ENCODE measurements at places on chromosomes 1 and 21.

GRCh38 chr1:100246738-100247137, 2.9 kb downstream of the DBT start:
- no peak for DNase-seq

GRCh38 chr1:208192995-208193394, 51.2 kb downstream of the PLXNA2 start:
- no peak for DNase-seq

- DNase-seq: no peak
Observed at GRCh38 chr1:84876353-84876752, 16.7 kb downstream of the LPAR3 start.

- DNase-seq: no peak
Observed at GRCh38 chr1:52636721-52637695, 4.0 kb downstream of the SHISAL2A start.

GRCh38 chr21:15277466-15277865, 212.7 kb upstream of the NRIP1 start:
- no peak for DNase-seq

DNA sequence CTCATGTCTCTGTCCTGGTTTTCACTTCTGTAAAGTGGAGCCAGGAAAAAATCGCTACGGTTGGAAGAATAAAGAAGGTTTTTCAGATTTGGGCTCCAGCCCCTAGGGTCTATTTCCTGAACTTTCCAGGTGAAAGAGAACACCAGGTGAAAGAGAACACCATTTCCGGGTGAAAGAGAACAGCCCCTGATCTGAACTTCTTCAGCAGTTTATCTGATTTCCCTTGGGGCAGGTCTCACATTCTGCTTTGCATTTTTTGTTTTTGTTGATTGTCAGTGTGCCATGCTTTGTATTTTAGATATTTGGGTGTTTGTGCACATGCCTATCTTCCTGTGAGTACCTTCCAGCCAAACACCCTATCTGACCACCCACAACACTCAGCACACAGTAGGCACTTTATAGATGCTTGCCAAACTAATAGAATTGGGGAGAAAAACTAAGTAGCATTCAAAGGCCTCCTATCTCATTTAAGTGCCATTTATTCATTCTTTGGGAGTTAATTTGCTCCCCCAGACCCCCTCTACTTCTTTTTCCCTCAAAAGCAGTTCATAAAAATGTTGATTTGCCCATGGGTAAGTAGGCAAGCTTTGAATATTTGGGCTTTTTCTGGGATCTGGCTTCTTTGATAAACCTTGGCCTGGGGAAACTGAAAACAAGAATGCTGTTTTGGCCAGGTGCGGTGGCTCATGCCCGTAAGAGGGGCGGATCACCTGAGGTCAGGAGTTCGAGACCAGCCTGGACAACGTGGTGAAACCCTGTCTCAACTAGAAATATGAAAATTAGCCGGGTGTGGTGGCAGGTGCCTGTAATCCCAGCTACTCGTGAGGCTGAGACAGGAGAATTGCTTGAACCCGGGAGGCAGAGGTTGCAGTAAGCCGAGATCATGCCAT, 2.2 kb downstream of the NAV1 start:
- no peak for DNase-seq

GRCh38 chr1:168752171-168752832, 23.3 kb upstream of the DPT start:
- DNase-seq: no peak

DNA sequence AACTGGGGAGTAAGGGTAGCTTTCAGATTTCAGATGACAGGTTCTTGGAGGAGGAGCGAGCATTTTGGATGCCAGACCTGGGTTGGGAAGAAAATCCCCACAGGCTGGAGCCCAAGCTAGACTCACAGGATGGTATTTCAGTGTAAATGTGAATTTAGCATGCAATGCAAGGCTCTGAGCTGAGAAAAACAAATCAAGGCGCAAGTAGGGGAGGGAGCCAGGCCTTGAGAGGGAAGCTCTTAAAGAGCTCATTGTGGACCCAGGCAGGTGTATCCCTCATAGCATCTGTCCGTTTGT, 386.1 kb downstream of the MATN1 start:
- DNase-seq: no peak

GRCh38 chr1:209937996-209938959, at the start of gene SYT14:
SYT14 (plus strand) TSS chr1:209938217; CDS start chr1:209938265, 48 bp downstream.
- no peak for DNase-seq

DNA sequence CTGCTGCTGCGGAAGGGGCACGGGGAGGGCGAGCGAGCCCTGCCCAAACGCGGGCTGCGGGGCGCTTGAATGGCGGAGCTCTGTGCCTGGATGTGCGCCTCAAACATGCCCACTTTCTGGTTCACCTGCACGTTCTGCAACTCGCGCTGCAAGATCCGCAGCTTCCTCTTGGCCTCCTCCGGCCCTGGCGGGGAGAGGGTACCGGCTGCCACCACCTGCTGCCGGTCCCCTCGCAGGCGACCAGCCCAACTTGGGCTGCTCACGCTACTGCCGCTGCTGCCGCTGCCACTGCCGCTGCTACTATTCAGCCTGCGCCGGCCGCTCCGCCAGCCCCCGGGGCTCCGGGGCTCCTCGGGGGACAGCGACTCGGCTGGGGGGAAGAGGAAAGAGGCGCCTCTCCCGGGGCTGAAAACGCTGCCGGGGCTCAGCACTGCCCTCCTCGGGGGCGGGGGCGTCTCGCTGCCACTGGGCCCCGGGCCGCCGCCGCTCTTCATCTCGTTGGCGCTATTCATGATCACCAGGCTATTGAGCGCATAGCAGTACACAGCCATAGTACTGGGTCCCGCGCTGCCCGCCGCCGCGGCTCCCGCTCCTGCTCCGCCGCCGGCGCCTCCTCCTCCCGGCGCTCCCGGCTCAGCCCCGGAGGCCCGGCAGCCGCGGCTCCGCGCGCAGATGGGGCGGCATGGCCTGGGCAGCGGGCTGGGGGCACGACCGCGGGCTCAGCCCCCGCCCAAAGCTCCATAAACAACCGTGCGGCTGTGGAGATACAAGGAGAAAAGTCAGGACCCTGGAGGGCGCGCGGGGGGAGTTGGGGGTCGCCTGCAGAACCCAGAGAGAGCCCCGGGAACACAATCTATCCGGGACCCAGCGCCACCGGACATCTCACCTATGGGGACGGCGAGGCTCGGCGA, 1.9 kb downstream of the ITPKB start:
- no peak for DNase-seq

- no peak for DNase-seq
Observed at GRCh38 chr1:119326251-119326650, 42.3 kb upstream of the HAO2 start.

DNA sequence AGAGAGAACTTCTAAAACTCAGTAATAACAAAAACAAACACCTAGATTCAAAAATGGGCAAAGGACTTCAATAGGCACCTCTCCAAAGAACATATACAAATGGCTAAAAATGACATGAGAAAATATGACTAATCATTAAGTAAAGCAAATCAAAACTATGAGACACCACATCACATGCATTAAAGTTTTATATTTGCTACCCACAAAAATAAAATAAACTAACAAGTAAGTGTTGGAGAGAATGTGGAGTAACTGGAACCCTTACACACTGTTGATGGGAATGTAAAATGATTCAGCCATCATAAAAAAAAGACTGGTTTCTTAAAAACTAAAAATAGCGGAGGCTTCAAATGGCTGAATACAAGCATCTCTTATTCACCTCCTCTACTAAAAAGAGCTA, 262.1 kb upstream of the PKN2 start:
- no peak for DNase-seq

DNA sequence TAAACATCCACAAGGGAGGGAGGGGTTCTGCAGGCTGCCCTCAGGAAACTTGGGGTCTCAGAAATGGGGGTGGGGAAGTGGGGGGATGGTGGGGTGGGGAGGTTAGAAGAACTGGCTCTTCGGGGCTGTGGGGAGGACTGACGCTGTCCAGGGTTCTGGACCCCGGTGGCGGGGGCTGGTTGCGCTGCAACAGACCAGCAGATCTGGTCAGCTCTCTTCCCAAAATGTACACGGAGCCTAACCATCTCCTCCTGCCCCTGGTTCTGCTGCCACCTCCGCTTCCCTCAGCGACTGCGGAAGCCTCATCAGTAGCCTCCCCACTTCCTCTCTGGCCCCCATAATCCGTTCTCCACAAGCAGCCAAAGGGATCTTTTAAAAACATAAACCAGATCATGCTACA, 29.3 kb upstream of the C1QA start:
- no peak for DNase-seq

- DNase-seq: no peak
Observed at GRCh38 chr1:229563241-229563640, 4.7 kb upstream of the ABCB10 start.

DNA sequence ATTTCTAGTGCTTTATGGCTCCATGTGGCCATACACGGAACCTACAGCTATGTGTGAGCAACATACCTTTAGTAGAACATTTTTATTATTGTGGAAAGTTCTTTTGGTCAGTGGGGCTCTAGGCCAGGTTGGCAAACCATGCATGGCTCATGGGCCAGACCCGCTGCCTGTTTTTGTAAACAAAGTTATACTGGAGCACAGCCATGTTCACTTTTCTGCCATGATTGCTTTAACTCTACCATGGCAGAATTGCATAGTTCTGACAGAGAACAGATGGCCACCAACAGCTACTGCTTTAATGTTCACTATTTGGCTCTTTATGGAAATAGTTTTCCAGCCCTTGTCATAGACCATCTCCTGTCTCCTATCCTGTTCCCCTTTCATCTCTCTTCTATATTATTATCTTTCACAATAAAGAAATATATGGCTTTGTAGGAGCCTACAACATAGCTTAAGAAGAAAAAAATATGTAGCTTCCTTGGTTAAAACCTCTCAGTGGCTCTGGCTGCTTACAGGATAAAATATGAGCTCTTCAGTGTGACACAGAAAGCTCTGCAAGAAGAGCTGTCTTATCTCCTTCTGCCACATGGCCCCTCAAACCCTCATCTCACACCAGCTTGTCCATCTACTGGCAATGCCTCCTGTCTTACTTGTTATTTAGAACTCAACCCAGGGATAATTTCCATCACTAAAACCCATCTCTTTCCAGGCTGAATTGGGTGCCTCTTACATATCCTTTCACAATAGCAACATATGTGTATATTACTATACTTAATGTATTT, 54.6 kb upstream of the RWDD3 start:
- no peak for DNase-seq

DNA sequence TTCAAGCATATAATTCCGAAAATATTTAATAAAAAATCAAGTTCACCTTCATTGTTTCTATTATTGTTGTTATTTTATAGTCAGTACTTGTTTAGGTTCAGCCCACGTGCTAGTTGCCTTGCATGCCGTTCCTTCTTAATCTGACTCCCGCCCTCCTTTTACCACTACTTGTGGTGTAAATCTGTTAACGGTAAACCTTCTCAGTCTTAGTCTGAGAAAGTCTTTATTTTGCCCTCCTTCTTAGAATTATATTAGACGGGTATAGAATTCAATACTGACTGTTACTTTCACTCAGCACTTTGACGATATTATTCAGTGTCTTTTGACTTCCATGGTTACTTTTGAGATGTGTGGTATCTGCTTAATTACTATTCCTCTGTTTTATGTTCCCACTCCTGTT, 104.8 kb downstream of the RGL1 start:
- no peak for DNase-seq

DNA sequence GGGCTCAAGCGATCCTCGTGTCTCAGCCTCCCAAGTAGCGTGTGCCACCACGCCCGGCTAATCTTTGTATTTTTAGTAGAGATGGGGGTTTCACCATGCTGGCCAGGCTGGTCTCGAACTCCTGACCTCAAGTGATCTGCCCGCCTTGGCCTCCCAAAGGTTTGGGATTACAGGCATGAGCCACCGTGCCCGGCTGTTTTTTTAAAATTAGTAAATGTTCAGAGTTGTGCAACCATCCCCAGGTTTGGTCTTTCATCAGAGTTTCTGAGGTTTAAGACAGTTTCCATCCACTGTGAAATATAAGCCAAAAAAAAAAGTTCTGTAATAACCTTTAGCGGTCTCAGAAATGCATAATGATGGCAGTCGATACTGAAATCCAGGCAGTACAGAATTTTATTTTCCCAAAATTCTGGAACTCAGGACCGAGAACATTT, 550 bp upstream of the SYT11 start:
- DNase-seq: no peak

DNA sequence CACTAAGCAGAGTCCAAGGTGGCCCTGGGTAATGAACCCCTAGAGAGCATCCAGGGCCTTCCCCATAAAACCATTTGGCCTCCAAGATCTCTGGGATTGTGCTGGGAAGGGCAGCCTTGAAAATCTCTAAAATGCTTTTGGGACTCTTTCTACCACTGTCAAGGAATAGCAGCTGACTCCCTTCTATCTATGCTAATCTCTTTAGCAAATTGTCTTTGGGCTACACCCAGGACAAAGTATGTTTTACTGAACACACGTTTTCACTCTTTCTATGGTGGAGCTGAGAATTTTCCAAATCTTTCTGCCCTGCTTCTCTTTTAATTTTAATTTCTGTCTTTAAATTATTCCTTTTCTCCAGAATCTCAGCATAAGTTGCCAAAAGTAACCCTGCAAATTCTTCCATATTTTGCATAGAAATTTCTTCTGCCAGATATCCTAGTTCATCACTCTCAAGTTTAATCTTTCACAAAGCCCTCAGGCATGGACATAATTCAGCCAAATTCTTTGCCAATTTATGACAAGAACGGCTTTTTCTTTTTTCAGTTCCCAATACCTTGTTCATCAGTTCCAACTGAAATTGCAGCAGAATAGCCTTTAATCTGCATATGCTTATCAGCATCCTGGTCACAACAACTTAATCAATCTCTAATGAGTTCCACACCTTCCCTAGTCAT, 687.0 kb upstream of the ADGRL4 start:
- DNase-seq: no peak

DNA sequence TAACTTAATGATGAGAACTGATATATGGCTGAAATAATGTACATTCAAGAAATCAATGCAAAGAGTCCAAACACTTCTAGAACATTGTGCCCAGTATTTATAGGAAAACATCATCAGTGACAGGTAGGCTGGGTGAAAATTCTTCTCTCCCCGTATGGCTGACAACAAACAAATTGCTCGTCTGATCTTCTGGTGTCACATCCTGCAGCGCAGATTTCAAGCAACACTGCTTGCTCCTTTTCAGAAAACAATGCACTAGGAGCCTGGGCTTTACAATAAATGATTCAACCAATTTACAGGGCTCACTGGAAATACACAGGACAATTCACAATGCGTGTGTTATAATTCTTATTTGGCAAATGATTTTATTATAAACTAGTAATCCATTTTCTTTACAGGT, 185.3 kb downstream of the RERE start:
- DNase-seq: no peak

GRCh38 chr1:1624443-1625403, 7.2 kb upstream of the MMP23B start:
- no peak for DNase-seq

DNA sequence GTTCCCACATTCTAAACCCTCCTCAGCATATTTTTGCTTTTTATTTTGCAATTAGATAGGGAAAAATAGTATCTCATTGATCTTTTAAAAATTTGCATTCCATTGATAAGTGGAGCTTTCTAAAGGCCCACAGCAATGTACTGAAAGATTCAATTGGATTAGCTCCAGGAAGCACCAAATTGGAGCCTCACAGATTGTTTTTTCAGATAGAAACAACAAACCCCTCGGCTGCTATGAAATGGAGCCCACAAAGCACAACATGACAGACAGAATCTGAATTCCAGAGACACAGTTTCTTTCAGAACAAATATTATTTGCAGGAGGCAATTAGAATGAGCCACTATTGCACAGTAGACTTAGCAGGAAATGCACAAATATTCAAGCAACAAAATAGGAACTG, 58.9 kb upstream of the KIF26B start:
- no peak for DNase-seq

- DNase-seq: no peak
Observed at GRCh38 chr1:11725616-11726015, 10.3 kb upstream of the AGTRAP start.
